ENCODE measurements at places on chromosomes 1 and 21.

- no peak for DNase-seq
Observed at GRCh38 chr21:15329191-15329590, 264.4 kb upstream of the NRIP1 start.

GRCh38 chr1:53368314-53369033 is 40.6 kb upstream of the LRP8 start:
- DNase-seq: no peak

- peak; percentile 7 for DNase-seq
Observed at GRCh38 chr1:64861611-64862010, 104.7 kb downstream of the JAK1 start.

DNA sequence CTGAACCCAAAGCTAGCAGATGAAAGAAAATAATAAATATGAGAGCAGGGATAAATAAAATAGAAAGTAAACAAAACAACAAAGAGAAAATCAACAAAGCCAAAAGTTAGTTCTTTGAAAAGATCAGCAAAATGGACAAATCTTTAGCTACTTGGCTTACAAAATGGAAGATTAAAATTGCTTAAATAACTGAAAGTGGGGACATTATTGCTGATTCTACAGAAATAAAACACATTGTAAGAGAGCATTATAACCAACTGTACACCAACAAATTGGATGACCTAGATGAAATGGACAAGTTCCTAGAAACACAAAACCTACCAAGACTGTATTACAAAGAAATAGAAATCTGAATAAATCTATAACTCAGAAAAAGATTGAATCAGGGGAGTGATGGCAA is 238.3 kb upstream of the C1orf87 start:
- no peak for DNase-seq

DNA sequence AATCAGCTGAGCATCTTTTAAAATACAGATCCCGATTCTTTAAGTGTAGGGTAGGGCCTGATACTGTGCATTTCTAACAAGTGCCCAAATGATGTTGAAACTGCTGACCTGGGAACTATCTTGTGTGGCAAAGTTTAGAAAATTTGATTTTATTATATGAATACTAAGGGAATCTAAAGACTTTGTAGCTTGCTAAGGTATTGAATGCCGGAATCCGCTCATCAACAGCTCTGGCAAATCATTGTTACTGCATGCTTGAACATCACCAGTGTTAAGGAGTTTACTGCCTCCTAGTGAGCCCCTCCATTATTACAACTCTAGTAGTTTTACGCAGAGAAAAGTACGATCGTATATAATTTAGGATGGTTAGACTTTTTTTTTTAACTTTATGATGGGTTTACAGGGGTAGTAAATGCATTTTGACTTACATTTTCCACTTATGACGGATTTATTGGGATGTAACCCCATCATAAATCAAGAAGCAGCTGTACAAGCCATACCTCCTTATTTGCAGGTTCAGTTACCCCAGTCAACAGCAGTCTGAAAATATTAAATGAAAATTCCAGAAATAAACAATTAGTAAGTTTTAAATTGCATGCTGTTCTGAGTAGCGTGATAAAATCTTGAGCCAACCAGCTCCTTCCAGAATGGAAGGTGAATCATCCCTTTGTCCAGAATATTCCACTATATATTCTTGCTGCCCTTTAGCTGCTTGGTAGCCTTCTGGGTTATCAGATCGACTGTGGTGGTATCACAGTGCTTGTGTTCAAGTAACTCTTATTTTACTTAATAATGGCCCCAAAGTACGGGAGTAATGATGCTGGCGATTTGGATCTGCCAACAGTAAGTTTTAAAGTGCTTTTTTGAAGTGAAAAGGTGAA is 892 bp downstream of the TYW3 start:
- peak; percentile 76 for DNase-seq

GRCh38 chr1:232274236-232274855 is 355.6 kb downstream of the SIPA1L2 start:
- DNase-seq: no peak
